ENCODE measurements at places on chromosomes 16 and 17.

DNA sequence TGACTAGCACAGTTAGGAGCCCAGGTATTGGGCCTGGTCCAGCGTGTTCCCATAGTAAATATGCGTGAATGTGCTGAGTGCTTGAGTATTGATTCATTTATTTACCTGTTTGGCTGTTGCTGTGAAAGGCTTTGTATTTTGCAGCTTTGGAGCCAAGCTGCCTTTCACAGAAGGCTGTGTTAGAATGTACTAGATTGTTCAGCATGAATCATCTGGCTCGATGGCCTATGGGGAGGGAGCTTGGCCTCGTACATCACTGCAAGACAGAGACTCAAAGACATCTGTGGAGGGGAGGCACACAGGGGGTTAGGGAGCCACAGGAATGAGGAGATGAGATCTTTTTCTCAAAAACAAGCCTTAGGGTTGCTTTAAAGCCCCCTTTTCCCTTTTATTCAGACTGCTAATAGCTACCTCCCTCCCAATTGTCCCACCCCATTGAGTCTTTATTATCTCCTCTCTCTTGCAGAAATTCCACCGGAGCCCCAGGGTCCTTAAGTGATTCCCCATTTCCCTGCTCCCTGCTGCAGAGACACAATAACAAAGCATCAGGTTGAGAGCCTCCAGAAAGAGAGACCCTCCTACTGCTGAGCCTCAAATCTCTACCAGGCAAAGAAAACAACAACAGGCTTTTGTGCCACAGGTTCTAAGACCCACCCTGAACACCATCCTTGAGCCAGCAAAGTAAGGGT is 307.2 kb downstream of the ABCC12 start:
- DNase-seq: no peak

DNA sequence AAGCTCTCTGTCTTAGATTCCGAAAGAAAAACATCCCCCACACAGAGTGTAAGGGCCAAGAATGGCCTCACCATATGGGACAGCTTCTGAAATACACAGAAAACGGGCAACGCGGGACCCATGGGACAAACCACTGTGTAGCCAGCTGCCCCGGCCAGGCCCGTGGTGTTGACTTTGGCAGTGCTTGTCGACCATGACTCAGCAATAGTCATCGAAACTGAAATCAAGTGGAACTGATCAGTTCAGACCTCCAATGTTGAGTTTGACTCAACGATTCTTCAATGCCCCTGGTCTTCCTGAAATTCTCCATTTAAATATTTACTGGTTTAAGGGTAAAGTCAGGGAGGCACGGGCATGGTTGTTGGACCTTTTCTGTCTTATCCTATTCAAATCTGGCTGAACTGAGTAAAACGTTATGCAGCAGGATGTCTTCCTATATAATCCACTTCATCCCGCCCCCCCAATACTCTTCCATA is 27.5 kb downstream of the ZFHX3 start:
- DNase-seq: no peak

DNA sequence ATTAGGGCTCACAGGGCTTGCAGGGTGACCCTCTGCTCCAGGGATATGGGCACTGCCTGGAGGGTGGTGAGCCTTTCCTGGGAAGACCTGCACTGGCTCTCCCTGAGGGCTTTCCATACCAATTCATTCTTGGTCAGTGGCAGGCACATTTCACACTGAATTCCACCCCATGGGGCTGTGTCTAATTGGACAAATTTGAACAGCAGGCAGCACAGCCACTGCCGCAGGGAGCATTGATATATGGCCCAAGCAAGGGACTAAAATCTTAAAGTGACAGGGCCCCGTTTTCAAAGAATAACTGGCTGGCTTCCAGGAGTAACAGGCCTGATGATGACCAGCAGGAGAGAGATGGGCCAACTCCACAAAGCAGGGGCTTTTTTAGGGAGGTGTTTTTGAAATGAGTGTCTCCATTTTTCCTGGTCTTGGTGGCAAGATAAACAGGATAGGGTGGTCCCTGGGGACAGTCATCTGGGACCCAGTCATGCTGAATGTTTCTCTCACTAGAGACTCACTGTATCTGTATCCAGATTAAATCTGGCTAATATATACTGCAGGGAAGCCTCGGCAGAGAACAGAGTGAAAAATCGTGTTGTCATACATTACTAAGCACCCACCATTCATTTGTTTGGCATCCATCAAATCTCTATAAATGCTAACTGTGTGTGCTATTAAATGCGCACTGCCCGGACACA is 74.1 kb upstream of the TBX2 start:
- no peak for DNase-seq

GRCh38 chr17:74527081-74527480 is 4.2 kb downstream of the CD300LB start:
- DNase-seq: no peak

DNA sequence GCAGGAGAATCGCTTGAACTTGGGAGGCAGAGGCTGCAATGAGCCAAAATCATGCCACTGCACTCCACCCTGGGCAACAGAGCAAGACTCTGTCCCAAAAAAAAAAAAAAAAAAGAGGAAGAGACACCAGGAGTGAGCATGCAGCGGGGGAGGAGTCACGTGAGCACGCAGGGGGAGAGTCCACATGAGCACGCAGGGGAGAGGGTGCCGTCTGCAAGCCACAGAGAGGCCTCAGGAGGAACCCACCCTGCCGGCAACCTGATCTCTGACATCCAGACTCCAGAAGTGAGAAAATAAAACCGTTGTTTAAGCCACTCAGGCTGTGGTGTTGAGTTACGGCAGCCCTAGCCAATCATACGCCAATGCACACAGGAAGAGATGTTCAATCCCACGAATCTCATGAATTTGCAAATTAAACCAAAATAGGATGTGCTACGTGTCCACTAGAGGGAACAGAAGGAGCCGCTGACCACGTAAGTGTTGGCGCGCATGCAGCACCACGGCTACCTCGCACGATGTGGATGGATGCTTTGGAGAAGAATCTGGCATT is 42.2 kb downstream of the CCDC57 start:
- no peak for DNase-seq

- DNase-seq: no peak
Measured at GRCh38 chr16:89105599-89106151, 12.0 kb downstream of the ACSF3 start.

DNA sequence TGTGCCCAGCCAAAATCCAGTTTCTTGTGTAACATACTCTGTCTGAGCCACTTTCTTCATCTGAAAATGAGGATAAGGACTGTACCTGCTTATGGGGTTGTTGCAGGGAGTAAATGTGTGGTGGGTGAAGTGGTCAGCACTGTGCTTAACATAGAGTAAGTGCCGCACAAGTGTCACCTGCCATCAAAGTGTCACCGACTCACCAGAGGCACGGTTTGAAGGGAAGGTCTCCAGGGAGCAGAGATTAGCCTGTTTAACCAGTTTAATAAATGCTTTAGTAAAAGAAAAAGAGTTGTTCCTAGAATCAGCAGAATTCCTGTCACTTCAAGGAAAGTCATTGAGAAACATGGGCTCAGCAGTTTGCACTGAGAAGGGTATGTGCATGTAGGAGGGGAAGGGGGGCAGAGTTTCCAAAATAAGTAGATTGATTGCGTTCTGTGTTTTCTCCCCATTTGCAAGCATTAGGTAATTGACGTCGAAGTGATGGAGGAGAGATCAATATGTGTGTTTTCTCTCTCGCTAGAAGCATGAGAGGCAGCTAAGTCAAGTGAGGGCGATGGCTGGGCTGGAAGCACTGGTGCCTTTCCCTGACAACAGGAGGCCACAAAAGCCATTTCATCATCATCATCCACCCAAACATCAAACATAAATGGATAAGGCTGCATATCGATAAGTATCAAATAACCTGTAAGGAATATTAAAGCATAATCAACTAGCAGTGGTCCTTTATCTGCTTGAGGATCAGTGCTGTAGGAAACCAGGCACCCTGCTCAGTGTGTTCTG is 19.1 kb downstream of the FAM20A start:
- no peak for DNase-seq

GRCh38 chr17:57830880-57831279 is 19.0 kb downstream of the MRPS23 start:
- DNase-seq: no peak

GRCh38 chr17:74212913-74213791 is at the start of gene TTYH2:
TSS of gene TTYH2 (plus strand) at chr17:74213571. CDS start at chr17:74213588, 17 bp downstream.
- DNase-seq: peak; percentile 45

- no peak for DNase-seq
Measured at GRCh38 chr17:68296217-68297191, 5.2 kb downstream of the ARSG start.

DNA sequence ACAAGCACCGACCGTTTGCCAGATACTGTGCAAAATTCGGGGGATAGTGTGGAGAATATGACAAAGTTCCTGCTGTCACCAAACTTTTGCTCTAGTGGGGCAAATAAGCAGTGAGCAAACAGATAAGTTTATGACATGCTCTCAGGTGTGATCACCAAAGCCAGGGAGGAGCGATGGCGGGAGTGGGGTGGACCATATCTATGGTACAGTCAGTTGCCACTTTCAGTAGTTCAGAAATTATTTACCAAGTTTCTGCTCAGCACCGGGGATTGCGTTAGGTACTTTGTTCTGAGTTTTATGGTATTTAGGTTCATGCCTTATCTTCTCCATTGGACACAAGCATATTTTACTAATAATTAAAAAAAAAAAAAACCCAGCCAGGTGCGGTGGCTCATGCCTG is 11.9 kb downstream of the MSI2 start:
- no peak for DNase-seq

DNA sequence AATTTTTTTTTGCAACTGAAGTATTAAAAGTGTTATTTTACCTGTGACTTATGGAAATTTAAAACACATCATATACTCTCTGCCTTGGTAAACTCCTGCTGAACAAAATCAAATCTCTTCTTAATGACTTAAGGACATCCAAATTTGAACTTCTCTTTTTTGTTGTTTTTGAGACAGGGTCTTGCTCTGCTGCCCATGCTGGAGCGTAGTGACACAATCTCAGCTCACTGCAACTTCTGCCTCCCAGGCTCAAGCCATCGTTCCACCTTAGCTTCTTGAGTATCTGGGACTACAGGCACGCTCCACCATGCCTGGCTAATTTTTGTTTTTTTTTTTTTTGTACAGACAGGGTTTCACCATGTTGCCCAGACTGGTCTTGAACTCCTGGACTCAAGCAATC is 56.1 kb downstream of the SKAP1 start:
- DNase-seq: no peak

- DNase-seq: no peak
Measured at GRCh38 chr16:57676553-57677085, 8.5 kb downstream of the ADGRG3 start.

- no peak for DNase-seq
Measured at GRCh38 chr17:41666237-41666641, 22.4 kb upstream of the EIF1 start.

DNA sequence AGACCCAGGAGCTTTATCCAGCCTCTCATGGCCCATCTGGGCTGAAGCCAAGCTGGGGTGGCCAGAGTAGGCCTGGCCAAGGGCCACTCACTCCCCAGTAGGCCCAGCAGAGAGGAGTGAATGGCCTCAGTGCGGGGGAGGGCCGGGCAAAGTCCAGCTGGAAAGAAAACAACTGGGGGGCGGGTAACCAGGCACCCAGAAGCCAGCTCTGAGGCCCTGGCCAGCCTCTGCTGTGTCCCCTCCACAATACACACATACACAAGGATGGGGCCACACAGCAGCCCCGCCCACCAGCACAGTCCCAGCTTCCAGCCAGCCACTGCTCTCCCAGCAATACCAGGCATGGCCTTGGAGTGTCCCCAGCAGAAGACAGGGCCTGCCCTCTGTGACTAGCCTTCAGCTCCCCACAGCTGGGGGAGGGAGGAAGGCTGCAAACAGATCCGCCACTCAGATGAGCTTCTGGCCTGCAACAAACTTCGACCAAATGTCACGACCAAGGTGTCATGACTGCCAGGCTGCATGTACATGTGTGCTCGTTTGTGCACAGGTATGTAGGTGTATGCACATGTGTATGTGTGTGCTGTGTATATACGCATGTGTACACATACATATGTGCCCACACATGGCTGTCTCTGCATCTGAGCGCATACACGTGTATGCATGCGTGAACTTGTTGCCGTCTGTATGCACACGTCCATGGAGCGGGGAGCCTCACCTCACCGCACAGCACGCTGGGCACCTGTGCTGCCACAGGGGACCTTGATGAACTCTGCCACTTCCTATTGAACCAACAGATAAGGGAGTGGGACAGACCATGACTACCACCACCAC is 5.0 kb downstream of the CARHSP1 start:
- DNase-seq: no peak

DNA sequence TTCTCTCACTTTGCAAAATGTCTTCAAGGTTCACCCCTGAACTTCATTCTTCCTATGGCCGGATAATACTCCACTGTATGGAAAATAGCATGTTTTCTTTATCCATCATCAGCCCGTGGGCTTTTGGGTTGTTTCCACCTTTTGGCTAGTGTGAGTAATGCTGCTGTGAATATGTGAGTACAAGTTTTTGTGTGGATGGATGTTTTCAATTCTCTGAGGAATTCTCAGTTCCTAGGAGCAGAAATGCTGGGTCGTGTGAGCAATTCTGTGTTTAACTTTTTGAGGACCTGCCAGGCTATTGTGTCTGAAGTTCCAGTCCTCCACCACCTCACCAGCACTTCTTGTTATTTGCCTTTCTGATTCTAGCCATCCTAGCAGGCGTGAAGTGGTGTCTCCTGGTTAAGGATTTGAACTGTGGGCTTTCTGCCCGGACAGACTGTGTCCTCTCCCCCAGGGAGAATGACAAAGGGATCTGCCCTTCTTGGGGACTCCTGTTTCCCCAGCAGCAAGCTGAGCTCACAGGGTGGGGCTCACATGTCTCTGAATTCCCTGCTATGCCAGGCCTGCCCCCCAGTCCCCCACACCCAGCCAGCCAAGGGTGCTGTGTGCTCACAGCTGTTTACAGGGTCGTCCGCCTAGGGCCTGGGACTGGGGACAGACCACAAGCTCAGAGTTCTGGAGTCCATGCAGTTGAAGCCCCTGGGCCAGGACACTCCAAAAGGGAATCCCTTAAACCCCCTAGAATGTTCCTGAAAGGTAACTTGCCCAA is 92.2 kb upstream of the CIBAR2 start:
- no peak for DNase-seq

- no peak for DNase-seq
Measured at GRCh38 chr16:62068747-62069146, 32.5 kb upstream of the CDH8 start.

GRCh38 chr17:1582374-1582773 is 19.8 kb upstream of the PITPNA start:
- no peak for DNase-seq

- DNase-seq: no peak
Measured at GRCh38 chr16:85459529-85460251, 153.4 kb upstream of the GSE1 start.

- no peak for DNase-seq
Measured at GRCh38 chr16:50298591-50299507, 32.5 kb downstream of the ADCY7 start.

DNA sequence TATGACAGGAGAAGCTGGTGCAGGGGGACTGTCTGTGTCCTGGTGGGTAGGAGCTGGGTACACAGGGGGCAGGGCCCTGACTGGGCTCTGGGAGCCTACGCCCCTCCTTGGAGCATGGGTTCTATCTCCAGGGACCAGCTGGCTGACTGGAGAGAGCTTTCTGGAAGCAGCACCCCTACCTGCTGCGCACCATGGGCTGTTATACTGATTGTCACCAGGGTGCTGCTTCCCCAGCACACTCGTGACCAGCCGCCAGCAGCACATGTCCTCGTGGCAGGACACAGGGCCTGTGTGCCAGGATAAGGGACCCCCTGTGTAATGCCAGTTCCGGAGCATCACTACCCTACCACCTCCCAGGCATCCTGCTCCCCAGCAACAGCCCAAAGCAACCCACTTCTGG is 106.0 kb downstream of the AMFR start:
- DNase-seq: no peak
